Left ventricle myocardium superior (tissue), 1 donor: ENCODE measurements at places on chromosomes 6 and 20.

- no peak for DNase-seq
Measured at GRCh38 chr6:144728804-144729203, 443.7 kb downstream of the UTRN start.

GRCh38 chr6:113884011-113884410 lies 26.9 kb downstream of the MARCKS start:
- no peak for DNase-seq

DNA sequence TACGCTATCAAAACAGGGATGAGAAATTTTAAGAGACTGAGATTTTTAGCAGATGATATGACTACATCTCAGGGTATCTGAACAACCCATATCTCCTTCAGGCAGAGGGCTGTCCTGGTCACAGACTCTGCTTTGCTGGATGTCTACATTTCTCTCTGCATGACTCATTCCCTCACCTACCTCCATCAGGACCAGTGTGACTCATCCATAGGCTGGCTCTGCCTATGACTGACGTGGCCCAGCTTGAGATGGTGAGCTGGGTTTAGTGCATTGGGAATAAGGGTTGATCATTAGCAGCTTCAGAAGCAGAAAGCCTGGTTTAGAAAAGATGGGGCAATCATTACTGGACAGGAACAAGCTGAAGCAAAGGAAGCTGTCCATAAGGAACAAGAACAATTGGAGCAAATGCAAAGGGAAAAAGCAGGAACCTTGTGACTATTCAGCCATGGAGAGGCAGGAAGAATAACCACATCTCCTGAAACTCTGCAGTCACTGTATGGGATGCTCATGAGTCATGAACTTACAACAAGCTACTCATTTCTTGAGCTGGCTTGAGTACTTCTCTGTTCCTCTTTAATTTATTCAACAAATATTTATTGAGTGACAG lies 86.4 kb upstream of the CBLN4 start:
- no peak for DNase-seq

DNA sequence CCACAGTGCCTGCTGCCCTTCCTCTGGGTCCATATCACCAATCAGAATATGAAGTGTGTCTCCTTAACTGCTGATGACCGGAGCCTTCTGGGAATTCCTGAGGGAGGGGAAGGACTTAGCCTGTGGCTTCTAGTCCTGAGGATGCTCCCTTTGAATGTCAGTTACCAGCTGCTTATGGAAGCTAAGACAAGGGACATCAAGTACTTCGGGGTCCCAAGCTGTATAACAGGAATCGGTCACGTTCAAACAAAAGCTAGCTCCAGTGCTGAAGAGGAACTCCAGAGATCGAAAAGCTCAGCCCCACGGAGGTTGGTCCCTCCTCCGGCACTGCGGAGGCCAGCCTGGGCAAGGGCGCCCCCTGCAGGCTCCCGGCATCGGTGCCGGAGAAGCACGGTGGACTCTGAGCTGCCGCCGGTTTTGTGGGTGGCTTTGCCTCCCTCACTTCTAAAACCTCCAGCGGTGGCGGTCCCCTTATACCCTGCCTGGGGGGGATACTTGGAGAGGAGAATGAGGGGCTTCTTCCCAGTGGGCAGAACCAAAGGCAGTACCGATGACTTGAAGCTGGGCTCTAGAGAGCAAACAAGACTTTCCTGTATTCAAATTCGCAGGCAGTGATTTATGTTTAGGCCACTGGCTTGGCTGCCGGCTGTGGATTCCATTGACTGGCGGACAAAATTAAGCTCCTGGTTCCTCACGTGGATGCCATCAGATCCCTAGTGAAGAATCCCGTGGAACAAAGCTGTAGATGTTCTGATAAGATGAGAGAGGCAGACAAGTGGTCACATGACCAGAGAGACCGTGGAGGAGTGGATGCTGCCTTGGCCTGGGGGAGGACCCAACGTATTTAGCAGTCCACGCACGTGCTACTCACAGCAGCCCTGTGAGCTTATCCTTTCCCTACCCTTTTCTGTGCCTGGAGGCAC lies 16.2 kb upstream of the UBR2 start:
- peak; percentile 89 for DNase-seq

- no peak for DNase-seq
Measured at GRCh38 chr6:304833-305370, 12.6 kb downstream of the DUSP22 start.
